Effector memory CD4-positive, alpha-beta T cell (primary cell): ENCODE measurements at places on chromosomes 5 and 9.
A peak's percentile ranks its signal among the peaks of the same experiment; 100 is the strongest.

DNA sequence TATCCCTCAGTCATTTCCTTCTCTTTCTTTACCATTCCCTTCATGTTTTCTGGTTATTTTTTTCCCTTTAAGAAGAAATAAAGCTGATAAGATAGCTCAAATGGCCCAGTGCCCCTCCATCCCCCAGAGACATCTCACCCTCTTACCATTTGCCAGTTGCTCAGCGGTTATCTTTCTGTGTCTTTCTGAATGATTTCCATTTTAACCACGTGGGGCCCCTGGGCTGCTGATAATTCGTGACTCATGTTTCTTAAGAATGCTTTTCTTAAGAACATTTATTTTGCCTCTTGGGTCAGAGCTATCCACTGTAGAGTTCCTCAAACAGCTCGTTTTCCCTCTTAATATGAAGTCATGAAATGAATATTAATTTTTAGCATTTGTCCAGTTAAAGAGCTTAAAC, 147.8 kb downstream of the MAST4 start:
- no peak overlapping the region for H3K4me3 ChIP-seq
- H3K27me3 ChIP-seq, result no peaks in the 10 kb centered on the region
- H3K4me1 ChIP-seq, result no peaks in the 10 kb centered on the region

DNA sequence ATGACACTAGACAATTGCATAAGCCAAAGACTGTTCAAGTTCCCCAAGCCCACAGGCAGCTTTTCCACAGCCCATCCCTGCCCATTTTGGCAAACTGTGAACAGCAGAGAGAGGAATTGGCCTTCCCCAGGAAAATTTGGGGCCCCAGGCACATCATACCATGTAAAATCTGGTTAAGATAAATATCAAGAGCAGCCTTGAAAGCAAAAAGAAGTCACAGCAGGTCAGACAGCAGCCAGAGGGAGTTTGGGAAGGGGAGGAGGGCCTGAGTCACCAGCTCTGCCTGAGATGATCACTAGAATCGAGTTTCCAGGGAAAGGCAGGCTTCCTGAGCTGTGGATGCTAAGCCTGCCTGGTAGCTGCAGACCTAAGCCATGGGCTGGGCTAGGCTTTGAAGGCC, 179.2 kb downstream of the RFK start:
- H3K4me1 ChIP-seq, result no peaks in the 10 kb centered on the region
- H3K27ac ChIP-seq, result no peak overlapping the region
- no peaks in the 10 kb centered on the region for H3K27me3 ChIP-seq
- H3K36me3 ChIP-seq, result no peaks in the 10 kb centered on the region
- DNase-seq, result no peak

GRCh38 chr5:77935506-77936364, 159.6 kb upstream of the TBCA start:
- no peaks in the 10 kb centered on the region for H3K27me3 ChIP-seq
- H3K4me1 ChIP-seq, result no peaks in the 10 kb centered on the region
- peak overlapping the region; percentile 2 for H3K4me3 ChIP-seq
- DNase-seq, result no peak
- H3K27ac ChIP-seq, result no peak overlapping the region

DNA sequence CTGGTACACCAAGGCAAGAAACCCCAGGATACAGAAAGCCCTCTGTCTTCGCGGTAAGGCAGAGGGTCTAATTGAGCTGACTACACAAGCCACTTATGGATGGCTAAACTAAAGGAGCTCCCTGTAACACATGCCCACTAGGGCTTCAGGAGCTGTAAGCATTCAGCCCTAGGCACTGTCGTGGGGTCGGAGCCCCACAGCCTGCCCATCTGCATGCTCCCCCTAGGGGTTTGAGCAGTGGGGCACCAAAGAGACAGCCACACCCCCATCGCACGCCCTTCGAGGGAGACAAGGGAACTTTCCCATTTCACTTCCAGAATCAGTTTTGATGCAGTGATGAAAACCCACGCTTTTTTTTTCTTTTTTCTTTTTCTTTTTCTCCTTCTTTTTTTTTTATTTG, 11.0 kb upstream of the MTMR12 start:
- no peaks in the 10 kb centered on the region for H3K4me1 ChIP-seq
- H3K4me3 ChIP-seq, result no peak overlapping the region
- H3K36me3 ChIP-seq, result no peaks in the 10 kb centered on the region
- no peak overlapping the region for H3K27ac ChIP-seq

DNA sequence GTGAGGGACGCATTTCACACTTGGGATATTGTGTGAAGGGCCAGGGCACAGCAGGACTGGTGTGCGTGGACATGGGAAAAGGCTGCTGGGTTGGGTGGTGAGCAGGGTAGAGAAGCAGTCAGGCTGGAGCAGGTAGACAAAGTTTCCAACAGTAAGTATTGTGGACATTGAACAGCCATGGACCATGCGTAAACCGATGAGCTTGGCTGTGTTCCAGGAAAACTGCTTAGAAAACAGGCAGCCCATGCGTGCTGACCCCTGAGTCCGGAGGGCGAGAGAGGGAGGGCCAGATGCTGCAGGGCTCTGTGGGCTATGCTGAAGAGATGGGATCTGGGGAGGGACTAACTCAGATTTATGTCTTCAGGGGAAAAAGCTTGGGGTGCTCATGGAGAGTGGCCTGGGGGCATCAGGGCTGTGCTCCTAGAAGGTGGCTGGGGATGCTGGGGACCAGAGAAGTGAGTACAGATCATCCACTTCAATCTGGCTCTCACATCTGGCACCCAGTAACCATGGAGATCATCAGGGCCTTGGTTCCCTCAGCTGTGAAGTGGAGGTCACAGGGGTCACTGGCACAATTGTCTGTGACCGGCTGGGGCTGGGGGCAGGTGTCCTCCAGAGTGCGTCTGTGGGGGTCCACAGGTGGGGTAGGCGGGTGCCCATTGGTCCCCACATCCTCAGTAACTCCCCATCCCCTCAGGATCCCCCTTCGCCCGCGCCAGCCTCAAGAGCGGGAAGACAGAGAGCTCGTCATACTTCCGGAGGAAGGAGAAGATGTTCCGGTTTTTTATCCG, 93.3 kb downstream of the CACNA1B start:
- H3K4me1 ChIP-seq, result no peaks in the 10 kb centered on the region
- no peak overlapping the region for H3K27ac ChIP-seq
- H3K36me3 ChIP-seq, result no peaks in the 10 kb centered on the region
- DNase-seq, result no peak

GRCh38 chr5:15737871-15738664, 238.1 kb downstream of the FBXL7 start:
- no peak overlapping the region for H3K27ac ChIP-seq
- H3K36me3 ChIP-seq, result no peaks in the 10 kb centered on the region

DNA sequence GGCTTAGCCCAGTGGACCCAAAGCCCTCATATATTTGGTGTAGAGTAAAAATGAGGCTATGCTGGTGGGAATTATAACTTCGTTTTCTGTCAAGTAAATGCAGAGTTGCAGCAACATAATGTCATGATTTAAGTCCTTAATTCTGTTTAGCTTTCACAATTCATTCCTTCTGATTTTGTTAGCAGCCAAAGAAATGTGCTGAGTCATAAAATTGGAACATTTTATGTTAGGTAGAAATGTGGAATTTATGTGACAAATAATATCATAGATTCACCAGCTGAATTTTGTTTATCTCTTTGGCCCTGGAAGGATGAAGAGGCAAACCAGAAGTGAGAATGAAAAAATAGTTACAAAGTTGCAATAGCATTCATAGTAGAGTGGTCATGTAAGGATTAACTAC, 247.0 kb downstream of the TRPM3 start:
- H3K4me1 ChIP-seq, result no peaks in the 10 kb centered on the region
- DNase-seq, result no peak
- no peaks in the 10 kb centered on the region for H3K27me3 ChIP-seq
- no peaks in the 10 kb centered on the region for H3K36me3 ChIP-seq
- H3K27ac ChIP-seq, result no peak overlapping the region

DNA sequence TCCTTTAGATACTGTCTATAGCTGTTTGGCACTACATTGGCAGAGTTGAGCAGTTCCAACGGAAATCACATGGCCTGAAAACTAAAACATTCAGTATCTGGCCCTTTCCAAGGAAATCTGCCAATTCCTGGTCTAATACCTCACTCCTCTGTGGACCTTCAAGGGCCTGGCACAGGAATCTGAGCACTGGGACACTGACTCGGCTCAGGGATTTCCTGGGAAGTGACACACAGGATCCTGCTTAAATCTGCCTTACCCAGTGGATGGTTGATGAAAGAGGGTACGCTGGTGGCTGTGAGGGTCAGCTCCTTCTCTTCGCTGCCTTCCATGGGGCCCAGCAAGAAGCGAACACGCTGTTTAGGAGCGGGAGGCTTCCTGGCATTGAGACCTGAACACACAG, 904 bp downstream of the TRUB2 start:
- H3K4me3 ChIP-seq, result no peak overlapping the region
- peaks cover 28% of the 10 kb centered on the region for H3K36me3 ChIP-seq
- peaks cover 13% of the 10 kb centered on the region for H3K4me1 ChIP-seq
- H3K27me3 ChIP-seq, result no peaks in the 10 kb centered on the region
- no peak for DNase-seq
- no peak overlapping the region for H3K27ac ChIP-seq

DNA sequence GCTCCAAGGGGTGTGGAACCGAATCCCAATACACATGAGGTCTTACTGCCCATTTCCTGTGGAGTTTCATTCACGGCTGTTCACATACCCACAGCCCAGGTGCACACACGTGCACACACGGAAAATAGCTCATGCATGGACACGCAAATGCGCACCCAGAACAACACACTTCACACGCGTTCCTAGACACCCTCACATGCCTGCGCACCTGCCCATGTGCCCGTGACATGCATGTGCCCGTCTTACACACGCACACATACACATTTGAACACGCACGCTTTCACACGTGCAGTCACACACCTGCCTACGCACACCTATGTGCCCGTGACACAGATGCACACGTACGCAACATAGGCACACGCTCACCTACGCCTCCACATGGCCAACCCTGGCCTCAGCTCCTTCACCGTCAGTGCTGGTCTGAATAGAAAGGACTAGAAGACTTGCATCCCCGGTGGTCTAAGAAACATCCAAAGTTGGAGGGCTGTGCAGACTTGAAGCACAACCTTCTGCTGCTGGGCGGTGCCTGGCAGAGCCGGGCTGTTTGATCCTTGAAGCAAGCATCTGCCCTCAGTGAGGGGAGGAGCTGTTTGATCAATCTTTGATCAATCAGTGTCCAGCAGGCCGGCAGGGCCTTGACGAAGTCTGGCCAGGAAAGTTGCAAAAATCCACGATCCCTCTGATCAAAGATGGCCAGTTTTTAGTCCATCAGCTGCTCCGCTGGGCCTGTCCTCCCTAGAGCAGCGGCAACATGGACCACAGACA, 164.7 kb downstream of the OLFM1 start:
- H3K27me3 ChIP-seq, result no peaks in the 10 kb centered on the region
- no peak overlapping the region for H3K4me3 ChIP-seq
- H3K4me1 ChIP-seq, result no peaks in the 10 kb centered on the region
- H3K27ac ChIP-seq, result no peak overlapping the region
- H3K36me3 ChIP-seq, result no peaks in the 10 kb centered on the region
- no peak for DNase-seq

- H3K27me3 ChIP-seq, result no peaks in the 10 kb centered on the region
- no peak overlapping the region for H3K4me3 ChIP-seq
- H3K27ac ChIP-seq, result no peak overlapping the region
- DNase-seq, result no peak
- H3K36me3 ChIP-seq, result no peaks in the 10 kb centered on the region
- no peaks in the 10 kb centered on the region for H3K4me1 ChIP-seq
Observed at GRCh38 chr5:74183041-74183440, 457.5 kb downstream of the ENC1 start.

DNA sequence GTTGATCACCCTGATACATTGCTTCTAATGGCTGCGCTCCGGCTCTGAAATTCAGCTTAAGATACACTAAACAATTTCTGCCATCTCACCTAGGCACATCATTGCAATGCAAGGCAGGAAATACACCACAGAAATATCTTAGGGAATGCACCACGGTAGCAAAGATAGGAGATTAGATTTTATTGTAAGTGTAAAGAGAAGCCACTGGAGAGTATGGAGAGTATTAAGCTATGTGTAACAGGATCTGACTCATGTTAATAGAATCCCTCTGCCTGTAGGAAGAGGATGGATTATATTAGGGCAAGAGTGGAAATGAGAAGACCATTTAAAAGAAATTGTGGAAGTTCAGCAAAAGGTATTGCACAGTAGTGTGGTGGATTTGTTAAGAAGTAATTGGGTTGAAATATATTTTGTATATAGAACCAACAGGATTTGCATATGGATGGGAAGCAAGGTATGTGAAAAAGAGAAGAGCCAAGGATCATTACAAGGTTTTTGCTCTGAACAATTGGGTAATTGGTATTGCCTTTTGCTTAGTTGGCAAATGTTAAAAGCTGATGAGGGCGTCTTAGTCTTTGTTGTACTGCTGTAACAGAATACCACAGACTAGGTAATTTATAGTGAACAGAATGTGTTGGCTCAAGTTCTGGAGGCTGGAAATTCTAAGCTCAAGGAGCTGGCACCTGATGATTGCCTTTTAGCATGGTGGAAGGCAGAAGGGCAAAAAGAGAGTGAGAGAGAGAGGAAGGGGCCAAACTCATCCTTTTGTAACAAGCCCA, 636.1 kb downstream of the PSAT1 start:
- no peak for DNase-seq
- H3K4me3 ChIP-seq, result no peak overlapping the region
- no peaks in the 10 kb centered on the region for H3K4me1 ChIP-seq
- no peaks in the 10 kb centered on the region for H3K36me3 ChIP-seq
- no peak overlapping the region for H3K27ac ChIP-seq

GRCh38 chr5:143837306-143837848, 25.4 kb downstream of the HMHB1 start:
- no peaks in the 10 kb centered on the region for H3K4me1 ChIP-seq
- no peaks in the 10 kb centered on the region for H3K36me3 ChIP-seq
- no peaks in the 10 kb centered on the region for H3K27me3 ChIP-seq
- H3K27ac ChIP-seq, result no peak overlapping the region
- no peak for DNase-seq

DNA sequence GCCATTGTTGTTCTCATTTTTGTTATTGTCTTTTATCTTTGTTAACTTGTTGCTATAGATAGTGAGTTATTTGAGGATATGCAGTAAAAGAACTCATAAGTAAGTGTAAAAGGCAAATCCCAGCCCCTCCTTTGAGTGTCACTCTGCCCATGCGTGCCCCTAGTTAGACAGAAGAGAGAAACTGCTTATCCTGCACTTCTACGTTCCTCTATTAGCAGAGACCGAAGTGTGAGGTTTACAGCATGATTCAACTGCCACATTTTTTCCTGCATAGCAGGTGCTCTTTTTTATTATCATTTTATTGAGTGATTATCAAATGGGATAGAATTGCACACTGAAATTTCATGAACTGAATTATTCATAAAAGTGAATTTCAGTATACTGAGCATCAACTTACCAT, 12.0 kb upstream of the DNAH5 start:
- H3K36me3 ChIP-seq, result no peaks in the 10 kb centered on the region
- no peaks in the 10 kb centered on the region for H3K4me1 ChIP-seq
- no peaks in the 10 kb centered on the region for H3K27me3 ChIP-seq
- no peak for DNase-seq
- no peak overlapping the region for H3K4me3 ChIP-seq
